Epithelial cell of proximal tubule (primary cell): ENCODE measurements at places on chromosomes 4 and X. TPM values are rescaled to one million over a fixed set of nuclear protein-coding genes. Genes with fewer than 3 reads are reported as not detected.

The CENPU gene
- 33.7 and 75.8 TPM in 2 replicates for total RNA-seq

The ADH1B gene
- total RNA-seq, result not detected in 2 replicates

The FDCSP gene
- total RNA-seq, result not detected in 2 replicates

The SETD7 gene
- total RNA-seq, result 21.7 and 29.4 TPM in 2 replicates

The PROM1 gene
- 41.9 and 69.6 TPM in 2 replicates for total RNA-seq

The MAGEA12 gene
- not detected in 2 replicates for total RNA-seq

The PPP1R3F gene
- 0.87 and 2.3 TPM in 2 replicates for total RNA-seq

The GYG2 gene
- total RNA-seq, result 0.75 and 1.0 TPM in 2 replicates

The PRSS12 gene
- 0.87 and 1.0 TPM in 2 replicates for total RNA-seq

The BEX5 gene
- total RNA-seq, result 1.0 and 14.0 TPM in 2 replicates

The KIAA1210 gene
- not detected in 2 replicates for total RNA-seq

The SMARCA1 gene
- total RNA-seq, result 20.1 and 38.9 TPM in 2 replicates

The NIPAL1 gene
- 3.9 and 8.7 TPM in 2 replicates for total RNA-seq

The CTAG1A gene
- total RNA-seq, result not detected in 2 replicates

The PABPC5 gene
- total RNA-seq, result 1.3 and 2.0 TPM in 2 replicates

The ZDHHC15 gene
- total RNA-seq, result 0.29 and 1.1 TPM in 2 replicates

The KCND1 gene
- 0.51 and 1.1 TPM in 2 replicates for total RNA-seq

The DCX gene
- not detected in 2 replicates for total RNA-seq

The CXCL11 gene
- 0.06 and 0.22 TPM in 2 replicates for total RNA-seq

The FAM120C gene
- total RNA-seq, result 4.4 and 6.2 TPM in 2 replicates

The C4orf36 gene
- total RNA-seq, result 0.80 and 1.1 TPM in 2 replicates

The MAGEC1 gene
- not detected in 2 replicates for total RNA-seq

The HMGN5 gene
- total RNA-seq, result 0.17 and 3.0 TPM in 2 replicates
